ENCODE measurements at places on chromosomes 4 and X. TPM values are rescaled to one million over a fixed set of nuclear protein-coding genes. Genes with fewer than 3 reads are reported as not detected.

- H3K36me3 ChIP-seq = no peaks in the 10 kb centered on the region
- H3K27me3 ChIP-seq = no peaks in the 10 kb centered on the region
- no peaks in the 10 kb centered on the region for H3K4me1 ChIP-seq
- no peak overlapping the region for H3K27ac ChIP-seq
Observed at GRCh38 chr4:11469650-11470437, 41.1 kb upstream of the HS3ST1 start.

DNA sequence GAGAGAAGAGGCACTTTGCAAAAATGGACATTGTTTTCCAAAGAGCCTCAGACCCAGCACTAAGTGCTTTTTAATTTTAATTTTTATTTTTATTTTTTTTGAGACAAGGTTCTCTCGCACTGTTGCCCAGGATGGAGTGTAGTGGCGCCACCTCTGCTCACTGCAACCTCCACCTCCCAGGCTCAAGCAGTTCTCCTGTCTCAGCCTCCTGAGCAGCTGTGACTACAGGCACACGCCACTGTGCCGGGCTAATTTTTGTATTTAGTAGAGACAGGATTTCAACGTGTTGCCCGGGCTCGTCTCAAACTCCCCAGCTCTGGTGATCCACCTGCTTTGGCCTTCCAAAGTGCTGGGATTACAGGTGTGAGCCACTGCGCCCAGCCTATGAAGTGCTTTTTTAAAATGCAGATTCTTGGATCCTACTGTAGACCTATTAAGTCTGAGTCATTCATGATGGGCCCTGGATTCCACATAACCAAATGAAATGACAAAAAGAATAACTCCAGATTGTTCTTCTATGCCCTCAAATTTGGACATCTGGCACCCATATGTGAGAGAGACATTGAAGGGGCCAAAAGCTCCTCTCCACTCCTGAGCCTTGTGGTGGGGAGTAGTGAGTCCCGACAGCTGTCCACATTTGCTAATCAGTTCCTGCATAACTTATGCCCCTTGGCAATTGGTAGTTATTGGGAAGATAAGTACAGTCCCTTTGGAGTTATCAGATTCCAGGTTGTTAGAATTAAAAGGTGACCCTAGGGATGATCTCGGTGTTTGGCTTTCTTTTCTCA lies 3.6 kb downstream of the NOCT start:
- H3K4me1 ChIP-seq = peaks cover 9% of the 10 kb centered on the region
- H3K4me3 ChIP-seq = no peak overlapping the region
- H3K27me3 ChIP-seq = no peaks in the 10 kb centered on the region
- no peak for DNase-seq
- H3K36me3 ChIP-seq = no peaks in the 10 kb centered on the region
- H3K27ac ChIP-seq = no peak overlapping the region

- H3K27ac ChIP-seq = no peak overlapping the region
- H3K27me3 ChIP-seq = peaks cover 2% of the 10 kb centered on the region
- H3K4me3 ChIP-seq = no peak overlapping the region
- no peaks in the 10 kb centered on the region for H3K36me3 ChIP-seq
Observed at GRCh38 chr4:183348706-183349659, 26.8 kb upstream of the CLDN24 start.

JCHAIN gene
- total RNA-seq = 1,497 TPM

SYTL4 gene
- 49.7 TPM for total RNA-seq

ZNF718 gene
- total RNA-seq = 8.7 TPM

VSIG1 gene
- total RNA-seq = 0.37 TPM

UBQLN2 gene
- total RNA-seq = 20.2 TPM

DNA sequence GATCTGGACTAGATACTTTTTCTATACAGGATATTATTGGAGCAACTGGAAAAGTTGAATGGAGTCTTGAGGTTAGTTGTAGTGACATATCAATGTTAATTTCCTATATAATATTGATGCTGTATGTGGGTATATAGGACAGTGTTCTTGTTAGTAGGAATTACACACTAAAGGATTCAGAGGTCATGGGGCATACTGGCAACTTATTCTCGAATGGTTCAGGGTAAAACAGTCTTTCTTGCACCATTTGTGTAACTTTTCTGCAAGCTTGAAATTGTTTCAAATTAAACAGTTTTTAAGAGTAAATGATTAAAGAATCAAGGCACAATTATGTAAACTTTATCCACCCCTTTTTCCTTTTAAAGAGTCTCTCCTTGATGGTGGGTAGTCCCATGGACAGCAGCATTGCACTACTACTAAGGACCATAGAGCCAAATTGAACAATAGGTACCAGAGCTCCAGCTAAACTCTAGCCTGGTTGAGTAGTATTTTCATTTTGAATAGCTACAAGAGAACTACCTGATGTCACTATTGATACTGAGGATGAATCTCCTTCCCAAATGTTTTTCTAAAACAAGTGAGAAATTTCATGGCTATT lies 70.1 kb downstream of the DMP1 start:
- no peak overlapping the region for H3K4me3 ChIP-seq
- H3K36me3 ChIP-seq = no peaks in the 10 kb centered on the region
- H3K27ac ChIP-seq = no peak overlapping the region

TMSB15B gene
- total RNA-seq = not detected

RHOXF2B gene
- total RNA-seq = not detected

- no peak for DNase-seq
- no peaks in the 10 kb centered on the region for H3K36me3 ChIP-seq
- H3K27me3 ChIP-seq = no peaks in the 10 kb centered on the region
- H3K4me1 ChIP-seq = no peaks in the 10 kb centered on the region
- H3K4me3 ChIP-seq = no peak overlapping the region
Observed at GRCh38 chrX:10591363-10592335, 28.7 kb downstream of the MID1 start.

DNA sequence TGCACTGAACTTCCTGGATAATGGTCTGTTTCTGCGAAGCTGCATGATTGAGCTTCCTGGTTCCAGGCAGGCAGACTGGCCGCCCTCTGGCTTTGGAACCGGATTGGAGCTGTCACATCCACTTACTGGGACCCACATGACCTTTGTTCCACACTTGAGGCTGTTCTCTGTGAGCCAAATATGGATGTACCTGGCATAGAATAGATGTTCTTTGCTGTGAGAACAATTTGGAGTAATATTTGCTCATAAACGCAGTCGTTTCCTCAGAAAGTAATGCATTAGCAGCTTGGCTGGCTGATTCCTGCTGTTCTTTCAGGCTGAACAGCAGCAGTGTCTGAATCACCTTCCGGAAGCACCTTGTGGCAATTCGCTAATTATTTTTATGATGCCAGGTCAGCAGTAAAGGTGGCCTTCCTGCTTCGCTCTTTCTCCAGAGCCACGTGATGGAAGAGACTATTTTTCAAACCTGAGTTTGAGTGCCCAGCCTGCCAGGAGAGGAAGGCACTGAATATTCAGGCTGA lies 78.1 kb upstream of the BOD1L1 start:
- peaks cover 3% of the 10 kb centered on the region for H3K4me1 ChIP-seq
- peak; percentile 61 for DNase-seq
- H3K4me3 ChIP-seq = no peak overlapping the region
- no peaks in the 10 kb centered on the region for H3K27me3 ChIP-seq

FRMPD3 gene
- under 0.01 TPM for total RNA-seq

MND1 gene
- total RNA-seq = 3.2 TPM

DNA sequence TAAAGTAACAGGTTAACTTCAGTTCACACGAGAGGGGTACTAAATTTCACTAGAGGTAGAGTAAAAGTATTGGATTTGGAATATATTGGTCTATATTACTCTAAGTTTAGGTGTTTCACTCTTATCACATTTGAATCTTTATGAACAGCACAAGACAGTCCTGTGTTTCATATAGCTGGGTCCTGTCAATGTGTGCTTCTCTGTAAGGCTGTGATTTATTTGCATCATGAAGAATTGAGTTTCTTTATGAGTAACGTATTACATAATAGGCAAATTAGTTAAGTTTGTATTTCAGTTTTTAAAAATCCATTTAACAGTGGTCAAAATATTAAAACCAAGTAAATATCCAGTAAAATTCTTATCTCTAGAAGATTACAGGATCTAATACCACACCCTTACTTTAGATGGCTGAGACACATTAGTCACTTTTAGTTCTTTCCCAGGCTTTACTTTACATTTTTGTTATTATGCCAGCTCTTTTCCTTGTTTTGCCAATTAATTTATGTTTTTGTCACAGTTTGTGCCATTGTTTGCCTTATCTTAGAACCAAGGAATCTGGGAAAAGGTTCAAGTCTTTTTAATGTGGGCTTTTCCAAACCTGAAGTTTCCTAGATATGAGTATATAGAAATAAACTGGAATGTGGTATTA lies 32.1 kb downstream of the NUDT6 start:
- no peaks in the 10 kb centered on the region for H3K4me1 ChIP-seq
- H3K27ac ChIP-seq = no peak overlapping the region
- no peak overlapping the region for H3K4me3 ChIP-seq
- H3K27me3 ChIP-seq = no peaks in the 10 kb centered on the region
